ENCODE measurements at places on chromosomes 3 and 15.

DNA sequence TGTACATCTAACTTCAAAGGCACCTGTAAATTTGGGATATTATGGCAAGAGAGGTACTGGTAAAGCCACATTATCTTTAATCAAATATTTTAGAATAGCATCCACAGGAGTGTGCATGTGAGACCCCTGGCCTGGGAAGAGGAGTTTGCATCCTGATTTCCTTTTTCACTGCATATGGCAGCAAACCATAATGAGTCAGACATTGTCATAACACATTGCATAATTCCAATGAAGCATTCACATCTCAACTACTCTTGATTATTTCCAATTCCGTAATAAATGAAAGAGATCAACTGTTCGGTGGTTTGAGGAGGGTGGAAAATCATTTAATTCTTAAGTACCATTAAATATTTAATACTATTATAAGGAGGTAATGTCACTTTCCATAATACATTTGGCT lies 215.0 kb downstream of the MECOM start:
- no peak for DNase-seq

DNA sequence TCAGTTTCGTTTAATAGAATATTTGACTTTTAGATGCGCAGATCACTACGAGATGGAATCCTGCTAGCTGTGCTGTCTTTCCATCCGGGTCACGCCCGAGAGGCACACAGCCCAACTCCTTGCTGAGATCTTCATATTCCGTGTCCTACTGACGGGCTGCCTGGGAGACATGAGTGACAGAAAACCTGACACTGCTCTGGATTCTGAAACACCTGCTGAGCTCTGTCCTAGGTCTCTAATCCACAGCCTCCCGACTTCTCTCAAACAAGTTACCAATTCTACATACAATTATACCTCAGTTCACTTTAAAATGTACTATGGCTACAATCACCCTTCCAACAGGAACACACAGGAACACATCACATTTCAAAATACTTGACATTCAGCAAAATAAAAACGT lies 27.2 kb downstream of the TFRC start:
- DNase-seq, result no peak

DNA sequence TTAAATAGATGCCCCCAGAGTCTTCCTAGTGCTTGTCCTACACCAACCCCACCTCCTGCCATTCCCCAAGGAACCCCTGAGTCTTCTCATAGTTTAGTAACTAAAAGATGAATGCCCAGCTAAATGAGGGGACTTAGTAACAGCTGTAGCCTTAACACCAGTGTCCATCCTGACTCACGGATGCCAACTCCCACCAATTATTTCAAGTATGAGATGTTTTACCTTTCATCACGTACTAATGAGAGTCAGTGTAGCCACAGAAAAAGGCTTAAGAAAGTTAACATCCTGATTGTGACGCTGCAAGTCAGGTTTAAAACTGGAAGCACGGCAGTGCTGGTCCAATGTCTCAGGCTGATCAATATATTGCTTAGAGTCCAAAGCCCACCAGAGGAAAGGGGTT lies 109.9 kb downstream of the FMN1 start:
- no peak for DNase-seq

GRCh38 chr3:161274691-161275298 lies 53.7 kb downstream of the NMD3 start:
- peak; percentile 54 for DNase-seq

- DNase-seq, result no peak
Measured at GRCh38 chr3:43810797-43811196, 120.1 kb downstream of the ABHD5 start.

GRCh38 chr3:110814170-110815007 lies 257.2 kb upstream of the NECTIN3 start:
- peak; percentile 47 for DNase-seq

DNA sequence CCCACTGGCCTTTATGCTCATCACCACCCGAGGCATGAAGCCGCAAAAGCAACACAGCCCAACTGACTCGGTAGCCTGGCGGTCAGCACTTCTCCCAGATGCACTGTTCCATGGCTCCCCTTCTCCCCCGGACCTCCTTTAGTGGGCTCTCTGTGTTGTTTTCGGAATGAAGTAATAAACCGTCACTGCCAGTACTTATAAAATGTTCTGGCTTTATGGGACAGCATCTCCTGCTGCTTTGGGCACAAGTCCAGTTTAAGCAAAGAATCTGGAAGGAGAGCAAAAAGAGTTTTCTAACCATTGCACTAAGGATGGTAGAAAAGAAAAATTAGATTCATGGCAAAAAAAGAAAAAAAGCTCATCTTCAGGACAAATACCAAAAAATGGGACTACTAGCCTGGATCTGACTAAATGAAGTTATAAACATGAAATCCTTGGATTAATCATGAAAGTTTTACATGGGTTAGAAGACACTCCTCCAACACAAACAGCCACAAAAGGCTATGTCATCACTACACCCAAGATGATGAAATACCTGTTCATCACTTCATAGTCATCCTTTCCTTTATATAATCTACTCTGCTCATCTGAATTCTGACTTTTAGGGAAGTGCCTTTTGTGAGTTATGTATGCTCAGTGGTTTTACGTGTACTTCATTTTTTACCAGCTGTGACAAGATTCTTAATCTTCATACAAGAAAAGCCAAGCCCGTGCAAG lies 89.5 kb upstream of the UBE2E2 start:
- no peak for DNase-seq

DNA sequence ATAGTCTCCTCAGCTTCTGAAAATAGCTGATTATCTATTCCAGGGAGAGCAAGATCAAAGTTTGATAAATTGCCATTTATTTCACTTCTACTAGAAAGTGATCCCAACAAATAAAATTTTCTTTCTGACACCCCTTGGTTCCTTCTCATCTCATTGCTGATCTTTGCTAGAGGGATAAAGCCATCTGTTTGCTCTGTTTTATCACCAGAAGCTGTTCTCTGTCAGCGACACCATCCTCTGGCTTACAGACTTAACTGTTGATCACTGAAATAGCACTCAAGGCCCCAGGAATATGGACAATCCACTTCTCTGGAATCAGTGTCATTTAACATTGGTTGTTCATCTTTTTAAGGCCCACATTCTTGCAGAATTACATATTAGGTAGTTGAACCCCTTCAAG lies 219.0 kb downstream of the LSAMP start:
- DNase-seq, result no peak

Data from stimulated activated CD4-positive, alpha-beta T cell treated with anti-CD3 and anti-CD28 coated beads, Interleukin-15, amount 100 ng/mL, for 24 hours (primary cell).